ENCODE measurements at places on chromosomes 4 and X.

GRCh38 chr4:126583509-126583908 is 1049.2 kb upstream of the INTU start:
- DNase-seq = no peak

GRCh38 chrX:53305996-53306937 is 24.9 kb upstream of the IQSEC2 start:
- no peak for DNase-seq

- DNase-seq = no peak
These were observed 1.0 kb upstream of the TLR1 start for GRCh38 chr4:38805530-38806145.

- no peak for DNase-seq
These were observed 29.1 kb downstream of the NPNT start for GRCh38 chr4:105924341-105924740.

- no peak for DNase-seq
These were observed 33.2 kb upstream of the HTRA3 start for GRCh38 chr4:8236106-8236919.

GRCh38 chrX:153319295-153320046 is 2.1 kb downstream of the PNMA6F start:
- DNase-seq = no peak

GRCh38 chr4:187302457-187303150 is 578.9 kb upstream of the FAT1 start:
- no peak for DNase-seq

DNA sequence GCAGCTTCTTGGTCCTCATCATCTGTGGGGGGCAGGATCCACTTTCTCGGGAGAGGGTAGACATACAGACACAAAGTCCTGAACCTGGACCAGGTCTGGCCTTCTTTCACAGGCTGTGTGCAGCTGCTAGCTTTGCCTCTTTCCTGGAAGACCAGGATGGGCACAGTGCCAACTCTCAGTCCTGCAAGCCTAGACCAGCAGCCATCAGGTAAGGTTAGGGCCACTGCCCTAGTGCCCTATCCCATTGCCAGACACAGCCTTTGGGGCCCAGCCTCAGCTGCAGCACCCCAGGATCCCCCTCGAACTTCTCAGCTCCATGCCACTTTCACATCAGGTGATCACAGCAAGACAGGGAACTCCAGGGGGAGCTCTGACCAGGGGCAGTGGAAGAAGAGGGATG is 38.4 kb downstream of the ZNF185 start:
- DNase-seq = no peak

DNA sequence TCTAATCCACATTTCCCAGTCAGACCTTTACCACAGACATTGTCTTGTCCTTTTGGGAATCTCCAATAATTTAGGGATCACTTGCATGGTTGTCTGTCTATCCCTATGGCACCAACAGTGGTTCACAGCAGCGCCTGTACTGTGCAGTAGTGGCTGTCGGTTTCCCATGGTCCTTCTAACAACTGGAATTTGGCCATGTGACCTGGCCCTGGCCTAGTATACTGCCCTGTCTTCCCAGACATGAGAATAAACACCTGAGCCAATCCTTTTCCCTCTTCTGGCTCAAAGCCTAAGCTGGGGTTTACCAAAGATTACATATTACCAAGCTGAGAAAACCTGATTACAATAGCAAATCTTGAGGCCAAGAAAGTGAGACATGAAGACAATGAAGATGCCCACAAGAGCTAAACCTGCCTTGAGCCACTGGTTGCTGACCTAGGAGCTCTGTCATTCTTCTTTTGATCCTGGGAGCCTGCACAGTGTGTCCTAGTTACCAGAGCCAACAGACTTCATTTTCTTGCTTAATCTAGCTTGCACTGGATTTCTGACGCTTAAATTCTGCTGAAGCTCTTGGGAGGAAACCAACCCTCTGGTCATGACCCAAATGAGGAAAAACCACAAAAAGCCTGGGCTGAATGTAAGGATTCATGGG is 92.1 kb downstream of the SCD5 start:
- no peak for DNase-seq

- DNase-seq = no peak
These were observed 8.3 kb upstream of the AGA start for GRCh38 chr4:177450426-177451107.

- DNase-seq = no peak
These were observed 294 bp downstream of the ATP8A1 start for GRCh38 chr4:42656679-42656943.

DNA sequence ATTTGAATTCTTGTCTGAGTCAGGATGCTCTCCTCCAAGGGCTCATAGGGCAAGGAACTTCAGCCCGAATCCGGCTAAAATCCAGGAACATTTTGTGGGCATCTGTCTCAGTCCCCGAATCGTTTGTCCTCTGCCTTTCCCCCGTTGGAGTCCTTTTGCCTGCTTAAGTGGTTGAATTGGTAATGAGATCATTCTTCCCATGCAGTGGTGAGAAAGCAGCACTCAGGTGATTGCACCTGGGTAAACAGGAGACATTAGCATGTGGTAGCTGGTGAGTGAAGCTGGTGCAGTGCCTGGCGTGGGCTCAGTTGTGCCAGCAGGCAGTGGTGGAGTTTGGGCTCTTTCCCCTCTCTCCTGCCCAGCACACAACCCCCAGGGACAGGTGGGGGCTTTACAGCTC is 61.9 kb upstream of the MTM1 start:
- DNase-seq = no peak

DNA sequence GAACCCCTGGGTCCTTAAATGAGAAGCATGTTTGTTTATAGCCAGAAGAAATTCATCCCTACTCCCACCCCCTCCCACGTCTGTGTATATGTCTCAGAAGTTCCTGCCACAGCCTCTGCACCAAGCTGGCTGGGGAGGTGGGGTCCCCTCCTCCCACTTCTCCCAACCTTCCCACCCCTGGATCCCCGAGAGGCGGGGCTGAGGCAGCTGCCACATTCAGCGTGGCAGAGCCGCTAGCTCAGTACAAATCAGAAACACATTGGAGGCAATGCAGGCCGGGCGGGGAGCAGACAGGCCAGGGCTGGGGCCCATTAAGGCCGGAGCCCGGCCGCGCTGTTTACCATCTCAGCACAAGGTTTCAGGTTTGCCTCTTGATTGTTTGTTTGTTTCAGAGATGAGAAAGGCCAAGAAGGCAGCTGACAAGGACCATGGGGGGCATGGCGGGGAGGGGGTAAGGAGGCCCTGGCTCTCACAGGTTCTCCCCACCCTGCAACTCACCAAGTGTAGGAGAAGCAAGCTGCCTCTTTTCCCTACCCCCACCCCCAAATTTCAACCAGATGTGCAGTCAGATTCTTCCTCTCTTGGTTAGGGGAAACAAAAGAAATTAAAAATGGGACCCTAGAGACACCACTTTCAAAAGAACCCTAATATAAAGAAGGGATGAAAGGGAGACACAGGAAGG is 22.3 kb downstream of the PJA1 start:
- no peak for DNase-seq

DNA sequence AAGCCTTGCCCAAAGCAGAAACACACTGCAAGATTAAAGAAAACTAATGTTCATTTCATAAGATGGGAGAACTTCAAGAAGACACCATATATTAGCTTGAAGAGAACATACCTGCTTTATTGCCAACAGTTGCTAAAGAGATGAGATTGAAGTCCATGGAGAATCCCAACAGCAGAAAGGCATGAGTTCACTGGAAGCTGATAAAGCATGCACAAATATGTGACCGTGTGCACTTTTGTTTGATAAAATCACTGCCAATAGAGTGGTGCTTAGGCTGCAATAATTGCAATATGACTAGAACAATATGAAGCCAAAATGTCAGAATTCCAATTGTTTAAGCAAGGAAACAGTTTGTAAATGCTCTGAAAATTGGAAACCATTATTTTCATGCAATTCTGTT is 125.9 kb upstream of the PPARGC1A start:
- DNase-seq = no peak

DNA sequence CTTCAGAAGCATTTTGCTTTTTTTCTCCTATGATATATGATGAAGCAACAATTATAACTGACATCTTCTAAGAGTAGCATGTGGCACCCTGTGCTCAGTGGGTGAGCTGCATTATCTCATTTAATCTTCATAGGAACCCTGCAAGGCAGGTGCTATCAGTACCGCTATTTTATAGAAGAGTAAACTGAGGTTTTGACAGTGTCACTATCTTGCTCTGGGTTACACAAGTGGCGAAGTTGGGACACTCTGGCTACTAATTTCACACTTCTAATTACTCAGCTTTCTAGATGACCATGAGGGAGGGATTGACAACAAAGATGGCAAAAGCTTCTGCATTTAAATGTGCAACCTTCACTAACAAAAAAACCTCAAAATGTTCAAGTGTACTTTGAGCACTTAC is 76.9 kb upstream of the CAMK2D start:
- no peak for DNase-seq

GRCh38 chr4:136371231-136371630 is 1161.1 kb downstream of the PCDH18 start:
- DNase-seq = no peak

- no peak for DNase-seq
These were observed 168.4 kb upstream of the EDNRA start for GRCh38 chr4:147312376-147313046.

DNA sequence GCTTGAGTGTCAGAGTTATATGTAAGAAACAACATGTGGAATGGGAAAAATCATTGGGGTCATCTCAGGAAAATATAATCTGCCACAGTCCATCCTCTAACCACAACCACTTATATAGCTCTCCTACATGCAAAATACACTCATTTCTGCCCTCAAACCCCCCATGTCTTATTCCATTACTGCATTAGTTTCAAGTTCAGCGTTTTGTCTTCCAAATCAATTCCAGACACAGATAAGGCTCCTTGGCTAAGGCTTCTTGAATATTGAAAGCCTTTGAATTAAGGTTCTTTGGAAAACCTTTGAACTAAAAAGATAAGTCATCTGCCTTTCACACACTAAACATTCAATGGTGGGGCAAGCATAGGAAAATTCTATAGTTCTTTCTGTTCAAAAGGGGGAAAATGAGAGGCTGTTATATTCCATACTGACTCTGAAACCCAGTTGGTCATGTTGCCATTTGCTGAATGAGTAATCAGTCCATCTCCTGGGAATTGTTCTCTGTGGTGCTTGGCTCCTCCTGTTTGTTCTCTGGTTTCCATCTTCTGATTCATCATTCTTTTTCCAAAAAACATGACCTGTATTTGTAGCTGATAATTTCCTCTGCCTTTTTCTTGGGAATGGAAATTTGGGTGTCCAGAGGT is 218.7 kb downstream of the BMPR1B start:
- DNase-seq = no peak

DNA sequence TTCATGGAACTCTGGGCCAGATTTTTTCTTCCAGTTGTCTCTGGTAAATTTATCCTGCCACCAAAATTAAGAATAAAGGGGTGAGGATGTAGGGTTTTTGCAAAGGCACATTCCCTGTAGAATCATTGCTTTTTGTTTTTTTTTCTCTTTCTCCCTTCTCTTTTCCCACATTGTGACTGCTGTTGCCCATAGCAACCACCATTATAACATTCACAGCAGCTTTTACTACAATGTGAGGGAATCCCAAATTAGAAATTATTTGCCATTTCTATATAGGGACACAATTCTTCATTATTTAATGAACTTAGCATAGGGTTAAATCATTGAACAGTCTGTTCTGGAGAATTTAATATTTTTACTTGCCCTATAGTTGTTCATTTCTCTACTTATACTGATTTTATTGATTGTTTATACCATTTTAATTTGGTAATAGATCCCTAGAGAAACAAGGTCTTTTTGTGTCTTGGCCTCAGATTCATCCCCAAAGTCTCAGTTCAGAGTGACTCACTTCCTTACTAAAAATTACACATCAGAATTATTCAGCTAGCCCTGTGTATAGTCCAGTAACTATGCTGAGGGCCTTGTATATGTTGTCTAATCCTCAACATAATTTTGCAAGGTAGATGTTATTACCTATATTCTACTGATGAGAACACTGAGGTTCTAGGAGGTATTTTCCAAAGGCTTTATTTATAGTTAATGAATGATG is 80.8 kb upstream of the ANK2 start:
- no peak for DNase-seq

- DNase-seq = no peak
These were observed 46.6 kb downstream of the CD40LG start for GRCh38 chrX:136694431-136695087.

DNA sequence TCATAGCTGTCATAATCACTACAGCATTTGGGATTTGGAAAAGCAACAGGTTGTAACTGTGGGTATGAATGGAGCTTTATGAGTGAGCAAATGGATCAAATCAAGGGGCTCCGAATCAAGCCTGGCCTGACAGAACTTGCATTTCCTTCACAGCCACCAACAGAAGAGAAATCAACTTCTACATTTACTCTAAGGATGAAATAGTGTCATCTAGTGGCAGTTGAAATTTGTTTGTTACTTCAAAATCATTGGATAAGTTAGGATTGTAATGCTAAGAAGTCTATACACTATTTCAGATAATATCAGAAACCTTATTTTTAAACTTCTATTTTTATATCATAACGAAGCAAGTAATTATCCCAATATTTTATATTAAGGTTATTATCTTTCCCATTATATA is 10.7 kb upstream of the WDR17 start:
- DNase-seq = no peak

- no peak for DNase-seq
These were observed 24.4 kb upstream of the RP2 start for GRCh38 chrX:46812445-46812844.

- DNase-seq = peak; percentile 30
These were observed 1.4 kb downstream of the ANKRD17 start for GRCh38 chr4:73257234-73257633.

DNA sequence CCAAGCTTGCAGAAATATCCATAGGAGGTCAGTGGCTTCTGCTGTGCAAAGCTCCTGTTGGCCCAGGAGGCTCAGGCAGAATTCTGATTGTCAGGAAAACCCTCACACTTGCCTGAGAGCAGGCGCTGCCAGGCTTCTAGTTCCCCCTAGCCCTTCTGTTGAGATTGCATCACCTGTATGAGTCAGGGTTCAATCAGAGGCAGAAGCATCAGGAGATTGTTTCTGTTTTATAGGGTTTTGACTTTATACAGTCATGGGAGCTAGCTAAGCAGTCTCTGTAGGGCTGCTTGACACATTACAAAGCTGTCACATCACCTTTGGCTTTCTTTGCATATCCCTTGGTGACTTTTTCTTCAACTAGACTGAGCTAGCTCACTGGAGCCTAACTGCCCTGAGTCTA is 27.8 kb downstream of the DIPK2B start:
- DNase-seq = peak; percentile 0

DNA sequence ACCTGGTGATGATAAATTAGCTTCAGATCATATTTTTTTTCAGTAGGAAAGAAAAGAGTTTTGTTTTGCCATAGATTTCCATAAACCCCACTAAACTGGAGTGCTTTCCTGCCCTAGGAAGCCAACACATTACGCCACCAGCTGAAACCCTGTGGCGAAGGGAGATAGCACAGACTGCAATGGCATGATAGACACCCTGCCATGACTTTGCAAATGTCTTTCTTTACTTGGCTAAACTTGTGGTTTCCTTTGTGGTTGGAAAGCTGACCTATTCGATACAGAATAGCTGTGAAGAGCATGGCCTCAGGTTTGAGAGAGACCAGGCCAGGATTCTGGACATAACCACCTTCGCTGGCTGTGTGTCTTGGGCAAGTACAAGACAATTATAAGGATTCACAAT is 19.1 kb downstream of the MFAP3L start:
- DNase-seq = no peak

Data from T1000 (cell line).